ENCODE measurements at places on chromosomes 7 and 10. TPM values are rescaled to one million over a fixed set of nuclear protein-coding genes. Genes with fewer than 3 reads are reported as not detected.

Gene SPDYE5
- polyA plus RNA-seq: not detected

GRCh38 chr7:876972-877311 is 588 bp downstream of the GET4 start:
- H3K27ac ChIP-seq: peak overlapping the region; percentile 29
- peaks cover 11% of the 10 kb centered on the region for H3K4me1 ChIP-seq
- peak overlapping the region; percentile 60 for H3K4me3 ChIP-seq
- H3K27me3 ChIP-seq: no peaks in the 10 kb centered on the region

DNA sequence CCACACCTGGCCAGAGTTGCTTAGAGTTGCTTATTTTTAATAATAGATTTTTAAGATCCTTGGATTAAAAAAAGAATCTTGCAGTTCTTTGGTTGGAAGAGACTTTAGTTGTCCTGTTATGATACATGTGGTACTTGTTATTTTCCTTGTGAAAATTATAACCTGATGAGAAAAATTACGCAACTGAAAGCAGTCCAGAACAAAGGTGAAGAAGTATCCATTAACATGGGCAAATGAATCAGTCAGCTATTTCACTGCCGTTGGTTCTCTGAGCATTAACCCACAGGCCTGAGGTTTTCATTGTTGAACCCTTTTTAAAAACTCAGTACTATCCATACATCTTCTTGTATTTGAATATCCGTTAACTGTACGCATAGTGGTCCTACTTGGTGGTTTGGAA is 68.2 kb downstream of the GALNT11 start:
- H3K36me3 ChIP-seq: no peaks in the 10 kb centered on the region
- H3K27ac ChIP-seq: peak overlapping the region; percentile 44
- DNase-seq: no peak
- H3K27me3 ChIP-seq: no peaks in the 10 kb centered on the region
- H3K4me1 ChIP-seq: no peaks in the 10 kb centered on the region
- peak overlapping the region; percentile 64 for H3K4me3 ChIP-seq

Gene ABCB1
- 29.1 TPM for polyA plus RNA-seq

DNA sequence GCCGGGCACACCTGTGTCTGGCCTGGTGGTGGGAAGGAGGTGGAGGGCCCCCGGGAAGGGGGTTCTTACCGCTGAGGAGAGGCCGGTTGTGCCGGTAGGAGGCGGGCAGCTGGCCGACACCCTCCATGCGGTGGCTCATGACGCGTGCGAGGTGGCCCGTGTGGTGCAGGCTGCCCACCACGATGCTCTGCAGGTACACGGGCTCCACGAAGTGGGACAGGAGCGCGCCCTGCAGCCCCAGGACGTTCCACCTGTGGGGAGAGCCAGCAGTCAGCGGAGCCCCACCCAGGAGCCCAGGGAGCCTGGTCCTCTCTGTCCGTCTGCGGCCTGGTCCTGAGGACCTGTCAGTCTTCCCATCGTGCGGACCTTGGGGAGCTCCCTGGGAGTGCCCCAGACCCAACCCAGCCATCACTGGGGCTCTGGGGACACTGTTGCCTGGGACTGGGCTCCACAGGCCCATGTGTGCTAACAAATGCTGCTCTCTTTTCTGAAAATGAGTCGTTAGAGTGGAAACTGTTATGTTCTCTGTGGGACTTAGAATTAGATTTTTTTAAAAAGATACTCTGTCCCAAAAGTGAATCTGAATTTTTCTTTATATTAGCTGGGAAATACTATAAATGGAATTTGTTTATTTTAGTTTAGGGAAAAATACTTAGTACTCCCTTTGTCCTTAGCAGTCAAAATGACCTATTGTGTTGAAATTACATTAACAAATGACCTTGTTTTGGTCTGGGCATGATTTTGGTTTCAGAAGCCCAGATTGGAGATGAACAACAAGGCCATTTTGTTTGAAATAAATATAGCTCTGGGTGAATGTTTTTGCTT is 143.9 kb downstream of the WDR37 start:
- no peak for DNase-seq
- H3K4me1 ChIP-seq: no peaks in the 10 kb centered on the region
- H3K4me3 ChIP-seq: no peak overlapping the region
- no peaks in the 10 kb centered on the region for H3K27me3 ChIP-seq
- no peaks in the 10 kb centered on the region for H3K36me3 ChIP-seq
- no peak overlapping the region for H3K27ac ChIP-seq

Gene SPOCK2
- 103 TPM for polyA plus RNA-seq

DNA sequence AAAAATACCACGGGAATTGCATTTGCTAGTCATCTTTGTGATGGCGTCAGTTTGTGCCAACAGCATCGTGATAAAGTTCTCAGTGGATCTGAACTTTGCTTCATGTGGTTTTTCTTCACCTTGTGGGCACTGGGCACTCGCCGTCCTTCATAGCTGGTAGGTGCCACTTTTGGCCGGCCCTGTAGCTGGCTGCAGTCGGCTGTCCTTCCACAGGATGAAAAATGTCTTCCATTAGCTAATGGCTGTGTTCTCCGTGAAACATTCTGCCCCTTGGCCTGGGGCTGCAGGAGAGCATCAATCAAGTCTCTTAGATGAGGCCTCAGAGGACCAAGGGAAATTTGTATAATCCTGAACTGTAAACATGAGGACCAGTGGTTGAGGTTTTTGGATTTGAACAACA is 145.3 kb downstream of the DYNC1I1 start:
- H3K4me3 ChIP-seq: no peak overlapping the region
- peaks cover 7% of the 10 kb centered on the region for H3K27me3 ChIP-seq
- peak; percentile 45 for DNase-seq
- H3K36me3 ChIP-seq: no peaks in the 10 kb centered on the region

Gene AGAP3
- polyA plus RNA-seq: 35.8 TPM

Gene GPR15LG
- polyA plus RNA-seq: not detected

Gene GIMAP2
- 6.7 TPM for polyA plus RNA-seq

DNA sequence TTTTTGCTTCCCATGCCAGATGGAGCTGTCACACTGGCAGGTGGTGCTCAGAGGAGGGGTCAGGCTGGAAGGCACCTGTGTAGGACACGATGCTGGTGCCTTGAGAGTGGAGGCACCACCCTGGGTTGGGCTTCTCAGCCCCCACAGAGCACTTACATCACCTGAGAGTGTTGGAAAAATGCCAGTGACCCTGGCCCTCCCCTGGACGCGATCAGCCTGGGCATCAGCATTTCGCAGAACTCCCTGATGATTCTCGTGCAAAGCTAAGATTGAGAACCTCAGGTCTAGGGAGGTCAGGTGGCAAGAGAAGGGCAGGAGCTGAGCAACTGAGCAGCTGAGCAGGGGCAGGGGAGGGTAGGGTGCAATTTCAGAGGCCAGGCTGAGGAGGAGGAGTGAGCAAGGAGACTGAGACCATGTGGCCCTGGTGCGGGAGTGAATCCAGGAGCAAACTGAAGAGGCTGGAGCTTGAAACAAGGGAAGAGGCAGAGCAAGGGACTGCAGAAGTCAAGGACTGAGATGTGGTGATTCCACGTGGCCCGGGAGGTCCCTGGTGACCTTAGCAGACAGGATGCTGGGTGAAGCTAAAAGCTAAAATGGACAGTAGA is 24.7 kb upstream of the GRID1 start:
- no peak for DNase-seq
- no peak overlapping the region for H3K4me3 ChIP-seq
- H3K27me3 ChIP-seq: peaks cover 10% of the 10 kb centered on the region
- H3K4me1 ChIP-seq: no peaks in the 10 kb centered on the region
- no peak overlapping the region for H3K27ac ChIP-seq
- H3K36me3 ChIP-seq: no peaks in the 10 kb centered on the region

GRCh38 chr7:41847151-41847550 is 144.3 kb upstream of the INHBA start:
- H3K36me3 ChIP-seq: no peaks in the 10 kb centered on the region
- DNase-seq: no peak
- H3K4me1 ChIP-seq: no peaks in the 10 kb centered on the region
- no peak overlapping the region for H3K27ac ChIP-seq

- no peak for DNase-seq
- no peaks in the 10 kb centered on the region for H3K27me3 ChIP-seq
- H3K27ac ChIP-seq: no peak overlapping the region
These were observed 189.7 kb downstream of the THSD7A start for GRCh38 chr7:11642276-11642675.

Gene ACBD7
- 0.56 TPM for polyA plus RNA-seq

DNA sequence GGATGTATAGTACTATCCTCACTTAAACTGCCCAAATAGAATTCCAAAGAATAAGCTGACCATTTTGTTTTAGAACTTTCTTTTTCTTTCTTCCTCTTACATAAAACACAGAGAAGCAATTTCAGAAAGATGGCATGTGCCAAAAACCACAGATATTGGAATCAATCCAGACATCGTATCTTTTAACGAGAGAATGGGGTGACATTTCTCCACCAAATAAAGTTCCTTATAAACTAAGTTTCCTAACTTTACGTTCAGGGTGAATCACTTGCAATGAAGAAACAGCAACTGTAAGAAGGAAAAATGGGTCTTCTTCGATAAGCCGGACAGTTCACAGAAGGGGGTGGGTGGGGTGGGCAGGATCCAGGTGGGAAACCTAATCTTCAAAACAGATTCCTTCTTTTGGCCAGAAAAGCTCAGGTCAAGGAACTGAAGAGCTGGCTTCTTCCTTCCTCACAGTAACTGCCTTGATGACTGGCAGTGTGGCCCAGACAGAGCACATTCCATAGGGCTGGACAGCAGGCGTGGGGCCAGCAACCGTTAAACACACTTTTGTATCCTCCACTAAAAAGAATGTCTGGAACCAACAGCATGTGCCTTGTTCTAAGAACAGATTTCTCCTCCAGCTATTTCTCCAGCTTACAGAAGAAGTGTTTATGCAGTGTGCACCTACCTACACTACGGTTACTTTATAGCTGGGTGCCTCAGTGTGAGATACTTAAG is 31.5 kb downstream of the CREB3L2 start:
- no peak overlapping the region for H3K27ac ChIP-seq
- H3K4me3 ChIP-seq: no peak overlapping the region
- no peaks in the 10 kb centered on the region for H3K36me3 ChIP-seq
- no peaks in the 10 kb centered on the region for H3K27me3 ChIP-seq
- peak; percentile 76 for DNase-seq

Gene ANKRD22
- 6.5 TPM for polyA plus RNA-seq

DNA sequence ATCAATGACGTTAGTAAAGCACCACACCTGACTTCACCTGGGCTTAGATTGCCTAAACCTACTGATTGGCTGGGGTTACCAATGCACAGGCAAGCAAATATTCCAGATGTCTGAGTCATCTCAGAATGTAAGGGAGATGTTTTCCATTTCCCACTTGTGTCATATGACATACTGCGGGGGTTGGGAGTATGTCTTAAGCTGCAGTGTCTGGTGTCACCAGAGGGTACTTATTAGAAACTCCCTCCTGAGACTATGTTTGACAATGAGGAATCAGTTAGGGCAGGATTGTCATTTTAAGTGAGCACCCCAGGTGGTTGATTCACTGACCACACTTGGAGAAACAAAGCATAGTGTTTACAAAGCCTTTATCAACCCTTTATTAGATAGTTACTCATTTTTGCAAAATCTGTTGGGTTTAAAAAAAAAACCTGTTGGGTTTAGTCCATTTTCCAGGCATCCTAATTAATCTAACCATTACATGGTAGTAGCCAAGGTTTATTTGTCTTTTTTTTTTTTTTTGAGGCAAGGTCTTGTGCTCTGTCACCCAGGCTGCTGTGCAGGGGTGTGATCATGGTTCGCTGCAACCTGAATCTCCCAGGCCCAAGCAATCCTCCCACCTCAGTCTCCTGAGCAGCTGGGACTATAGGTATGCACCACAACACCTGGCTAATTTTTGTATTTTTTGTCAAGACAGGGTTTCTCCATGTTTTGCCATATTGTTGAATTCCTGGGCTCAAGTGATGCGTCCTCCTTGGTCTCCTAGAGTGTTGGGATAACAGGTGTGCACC is 72.5 kb downstream of the CDK6 start:
- no peaks in the 10 kb centered on the region for H3K27me3 ChIP-seq
- H3K4me1 ChIP-seq: peaks cover 8% of the 10 kb centered on the region
- no peaks in the 10 kb centered on the region for H3K36me3 ChIP-seq
- H3K4me3 ChIP-seq: no peak overlapping the region
- peak overlapping the region; percentile 13 for H3K27ac ChIP-seq

DNA sequence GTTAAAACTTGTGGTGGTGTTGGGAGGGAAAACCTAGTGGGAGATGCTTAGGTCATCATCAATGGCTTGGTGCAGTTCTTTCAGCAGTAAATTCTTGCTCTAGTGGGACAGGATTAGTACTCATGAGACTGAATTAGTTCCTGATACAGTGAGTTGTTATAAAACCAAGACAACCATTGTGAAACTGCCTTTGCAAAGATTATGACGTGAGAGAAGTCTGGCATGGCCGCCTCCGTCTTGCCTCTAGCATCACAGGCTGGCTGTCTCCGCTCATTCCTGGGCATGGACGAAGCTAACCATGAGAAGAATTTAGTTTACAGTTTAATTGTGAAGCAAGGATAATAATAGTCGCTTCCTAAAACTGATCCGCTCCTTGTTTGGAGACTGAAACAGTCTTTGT is 186.4 kb downstream of the KIF20B start:
- H3K27me3 ChIP-seq: no peaks in the 10 kb centered on the region
- H3K4me3 ChIP-seq: no peak overlapping the region
- H3K36me3 ChIP-seq: no peaks in the 10 kb centered on the region
- H3K27ac ChIP-seq: no peak overlapping the region
- peak; percentile 19 for DNase-seq

- peaks cover 6% of the 10 kb centered on the region for H3K4me1 ChIP-seq
- no peak for DNase-seq
- H3K27me3 ChIP-seq: no peaks in the 10 kb centered on the region
- H3K4me3 ChIP-seq: no peak overlapping the region
These were observed 13.2 kb downstream of the UBTD1 start for GRCh38 chr10:97511711-97512440.

Gene TET1
- 0.22 TPM for polyA plus RNA-seq

DNA sequence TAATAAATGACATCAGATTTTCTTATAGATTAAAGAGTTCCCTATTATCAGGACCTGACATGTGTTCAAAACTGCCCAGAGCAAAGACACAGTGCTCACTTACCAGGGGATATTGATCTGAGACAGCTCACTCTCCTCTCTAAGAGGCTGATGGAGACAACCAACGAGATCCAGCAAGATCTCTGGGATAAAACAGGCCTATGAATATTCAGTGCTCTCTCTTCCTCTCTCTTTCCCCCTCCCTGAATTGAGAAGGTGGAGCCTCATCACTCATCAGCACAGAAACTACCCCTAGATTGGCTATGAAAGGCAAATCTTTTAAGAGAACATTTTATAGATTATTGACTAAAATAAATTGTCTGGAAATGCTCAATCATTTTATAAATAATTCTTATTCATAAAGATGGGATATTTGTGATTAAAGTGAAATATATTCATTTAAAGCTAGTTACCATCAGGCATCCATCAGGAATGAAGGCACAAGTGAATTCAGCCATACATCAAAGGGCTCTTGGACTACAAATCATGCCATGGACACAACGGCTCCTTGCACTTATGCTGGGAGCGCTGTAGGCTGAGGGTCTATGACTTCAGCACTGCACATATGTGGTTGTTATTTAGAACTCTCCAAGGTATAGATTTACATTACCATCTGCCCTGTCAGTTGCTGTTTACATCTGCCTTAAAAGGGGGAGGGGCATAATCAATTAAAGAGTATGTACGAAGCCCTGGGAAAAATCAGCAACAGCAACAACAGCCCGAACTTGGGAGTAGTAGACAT is 3.4 kb upstream of the PPP1R17 start:
- DNase-seq: peak; percentile 13
- H3K36me3 ChIP-seq: no peaks in the 10 kb centered on the region
- H3K27ac ChIP-seq: no peak overlapping the region
- no peaks in the 10 kb centered on the region for H3K27me3 ChIP-seq
- no peaks in the 10 kb centered on the region for H3K4me1 ChIP-seq

Gene C7orf33
- polyA plus RNA-seq: not detected

GRCh38 chr10:79084012-79084971 is 15.5 kb downstream of the ZMIZ1 start:
- no peak overlapping the region for H3K4me3 ChIP-seq
- peak overlapping the region; percentile 91 for H3K27ac ChIP-seq
- H3K27me3 ChIP-seq: no peaks in the 10 kb centered on the region
- DNase-seq: peak; percentile 72
